ENCODE measurements at places on chromosomes 5 and 9.

GRCh38 chr5:22842574-22842973 lies 10.6 kb downstream of the CDH12 start:
- no peak for DNase-seq

DNA sequence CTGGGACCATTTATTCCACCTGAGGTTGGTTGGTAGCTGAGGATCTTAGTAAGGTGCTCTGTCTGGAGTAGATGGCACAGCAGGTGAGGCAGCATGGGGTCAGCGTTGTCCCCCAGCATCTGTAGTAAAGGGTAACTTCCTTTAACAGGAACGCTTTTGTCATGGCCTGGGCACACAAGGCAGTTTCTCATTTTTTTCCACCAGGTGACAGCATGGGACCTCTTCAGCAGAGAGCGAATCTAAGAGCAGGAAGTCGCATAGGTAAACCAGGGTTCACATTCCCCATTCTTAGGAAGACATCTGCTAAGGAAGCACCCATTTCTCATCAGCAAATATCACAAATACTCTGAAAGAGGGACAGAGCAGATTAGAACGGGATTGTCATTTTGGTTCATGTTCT lies 56.5 kb downstream of the GPR107 start:
- DNase-seq: no peak

- no peak for DNase-seq
Measured at GRCh38 chr9:108859459-108860114, 2.5 kb upstream of the ACTL7A start.

GRCh38 chr9:121779381-121780117 lies 128.1 kb downstream of the DAB2IP start:
- DNase-seq: no peak

GRCh38 chr5:82793808-82794419 lies 283.3 kb downstream of the TMEM167A start:
- no peak for DNase-seq

DNA sequence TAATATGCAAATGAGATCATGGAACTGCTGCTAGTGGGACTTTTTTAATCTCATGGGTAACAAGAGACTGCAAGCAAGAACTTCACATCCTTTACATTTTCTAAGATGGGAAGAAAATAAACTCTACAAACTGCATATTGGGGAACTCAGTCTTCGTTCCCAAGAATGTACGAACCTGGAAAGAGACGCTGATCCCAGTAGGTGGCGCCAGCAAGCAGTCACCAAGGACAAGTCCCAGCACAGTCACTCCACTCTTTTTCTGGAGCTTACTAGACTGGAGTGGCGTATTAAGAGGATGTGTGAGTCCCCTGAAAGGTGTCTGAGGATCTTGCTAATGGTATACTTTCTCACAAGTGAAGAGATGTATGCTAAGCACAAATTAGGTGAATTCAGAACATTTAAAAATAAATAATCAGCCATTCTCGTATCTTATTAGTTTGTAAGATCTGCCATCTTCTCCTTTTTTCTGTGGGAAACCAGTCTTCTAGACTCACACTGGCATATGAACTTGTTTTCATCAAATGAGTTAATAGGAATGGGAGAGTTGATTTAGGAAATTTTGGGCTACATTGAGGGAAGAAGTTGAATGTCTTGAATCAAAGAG lies 16.0 kb upstream of the PUM3 start:
- no peak for DNase-seq

- DNase-seq: no peak
Measured at GRCh38 chr5:173786286-173787187, 101.6 kb upstream of the CPEB4 start.

DNA sequence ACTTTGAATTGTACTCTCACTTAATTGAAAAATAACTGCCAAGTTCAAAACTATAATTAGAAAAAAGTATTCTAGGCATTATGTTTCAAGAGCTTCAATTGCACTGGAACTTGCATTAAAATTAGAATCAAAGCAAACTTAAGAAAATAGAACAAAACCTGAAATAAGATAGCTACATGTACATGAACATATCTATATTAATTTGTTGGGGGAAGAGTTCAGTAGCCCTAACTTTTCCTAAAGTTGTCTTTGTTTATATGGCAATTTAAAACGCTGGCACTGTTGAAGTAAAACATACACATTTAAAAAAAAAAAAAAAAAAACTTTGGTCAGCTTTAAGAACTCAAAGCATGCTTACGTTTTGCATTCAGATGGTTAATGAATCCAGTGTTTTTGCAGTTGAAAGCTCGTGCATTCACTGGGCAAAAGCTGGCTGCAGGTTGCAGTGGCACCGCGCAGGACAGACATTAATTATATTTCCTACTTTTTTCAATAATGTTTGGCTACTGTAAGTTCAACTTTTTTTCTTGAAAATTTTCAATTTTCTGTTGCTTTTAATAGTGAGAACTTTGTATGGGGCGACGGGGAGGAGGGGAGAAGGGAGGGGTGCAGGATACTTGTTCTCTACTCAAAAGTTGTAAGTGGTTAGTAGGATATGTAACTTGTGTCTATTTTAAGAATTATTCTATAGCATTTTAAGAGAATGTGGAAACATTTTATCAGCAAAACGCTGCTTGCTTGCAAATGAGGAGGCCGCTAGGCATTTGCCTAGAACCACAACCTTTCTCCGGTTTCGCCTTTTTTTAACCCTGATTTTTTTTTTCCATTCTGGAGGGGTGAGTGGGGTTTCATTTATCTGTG lies 3.9 kb downstream of the NR2F1 start:
- no peak for DNase-seq

- peak; percentile 27 for DNase-seq
Measured at GRCh38 chr5:123209502-123210027, 120.5 kb downstream of the PRDM6 start.

- no peak for DNase-seq
Measured at GRCh38 chr9:12796601-12797000, 21.8 kb downstream of the LURAP1L start.

GRCh38 chr9:99180662-99181061 lies 41.1 kb downstream of the ALG2 start:
- no peak for DNase-seq

- peak; percentile 20 for DNase-seq
Measured at GRCh38 chr9:447230-448025, 232.8 kb downstream of the DOCK8 start.

DNA sequence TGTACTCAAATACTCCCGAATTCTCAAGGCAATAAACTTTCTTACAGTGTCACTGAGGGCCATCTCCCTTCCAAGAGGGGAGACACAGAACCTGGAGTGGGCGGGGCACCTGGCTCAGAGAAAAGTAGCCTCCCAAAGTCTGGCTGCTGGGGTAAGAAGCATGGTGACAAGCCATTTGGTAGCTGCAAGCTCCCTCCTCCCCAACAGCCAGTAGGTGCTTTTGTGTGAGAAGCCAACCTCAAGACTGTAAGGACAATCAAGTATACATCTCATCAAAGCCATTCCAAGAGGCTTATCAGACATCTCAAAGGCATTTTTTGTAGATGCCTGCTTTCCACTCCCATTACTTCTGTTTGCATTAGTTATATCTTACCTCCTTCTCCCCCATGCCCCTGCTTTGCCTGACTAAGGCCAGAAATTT lies 1.4 kb downstream of the DAB2 start:
- DNase-seq: no peak

- no peak for DNase-seq
Measured at GRCh38 chr9:113644321-113644720, 180.8 kb downstream of the RGS3 start.

DNA sequence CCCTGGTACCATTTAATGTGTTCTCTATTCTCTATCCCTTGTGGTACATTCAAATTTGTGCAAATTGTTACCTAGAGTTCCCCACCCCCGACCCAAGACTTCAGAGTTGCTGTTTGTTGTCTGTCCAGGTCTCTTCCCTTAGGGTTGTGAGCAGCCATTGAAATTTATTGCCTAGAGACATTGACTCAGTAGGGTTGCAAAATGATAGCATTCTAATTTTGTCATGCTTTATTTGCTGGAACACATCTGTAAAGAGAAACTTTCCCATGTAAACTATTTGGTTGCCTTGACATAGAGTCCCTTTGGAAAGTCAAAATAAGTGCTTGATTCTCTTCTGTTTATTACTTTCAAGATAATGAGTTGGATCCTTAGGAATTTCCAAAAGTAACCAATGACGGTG lies 91.7 kb upstream of the KLF9 start:
- DNase-seq: peak; percentile 74

DNA sequence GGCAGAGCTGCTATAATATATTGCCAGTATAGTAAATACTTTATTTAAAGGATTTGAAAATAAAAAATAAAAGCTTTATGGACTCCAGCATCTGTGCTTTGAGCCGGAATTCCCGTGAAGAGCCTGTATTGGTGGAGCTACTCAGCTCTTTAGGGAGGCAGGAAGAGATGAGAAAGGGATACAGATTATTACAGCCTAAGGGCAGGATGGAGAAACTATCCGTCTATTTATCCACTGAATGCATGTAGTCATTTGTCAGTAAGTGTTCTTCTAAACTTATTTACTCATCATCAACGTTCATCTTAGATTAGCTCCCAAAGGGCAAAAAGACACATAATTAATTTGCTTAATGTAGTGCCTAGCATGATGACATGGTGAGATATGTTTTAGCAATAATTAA lies 48.4 kb downstream of the SLC1A1 start:
- no peak for DNase-seq

DNA sequence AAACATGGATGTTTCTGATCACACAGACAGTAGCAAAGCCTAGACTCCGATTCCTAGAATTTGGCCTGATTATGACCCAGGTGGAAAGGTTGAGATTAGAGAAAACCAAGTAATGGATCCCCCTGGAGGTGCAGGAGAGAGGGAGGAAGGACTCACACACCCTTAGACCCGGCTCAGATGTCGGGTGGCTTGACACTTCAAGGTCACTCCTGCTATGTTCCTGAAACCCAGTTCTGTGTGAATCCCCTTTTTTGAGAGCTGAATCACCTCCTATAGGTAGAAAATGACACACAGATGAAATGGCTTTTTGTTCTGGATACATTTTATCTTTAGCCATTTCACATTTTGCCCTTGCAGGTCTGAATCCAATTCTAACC lies 192.8 kb downstream of the ARRDC3 start:
- no peak for DNase-seq

GRCh38 chr5:8756498-8757084 lies 789.3 kb downstream of the SEMA5A start:
- peak; percentile 10 for DNase-seq

DNA sequence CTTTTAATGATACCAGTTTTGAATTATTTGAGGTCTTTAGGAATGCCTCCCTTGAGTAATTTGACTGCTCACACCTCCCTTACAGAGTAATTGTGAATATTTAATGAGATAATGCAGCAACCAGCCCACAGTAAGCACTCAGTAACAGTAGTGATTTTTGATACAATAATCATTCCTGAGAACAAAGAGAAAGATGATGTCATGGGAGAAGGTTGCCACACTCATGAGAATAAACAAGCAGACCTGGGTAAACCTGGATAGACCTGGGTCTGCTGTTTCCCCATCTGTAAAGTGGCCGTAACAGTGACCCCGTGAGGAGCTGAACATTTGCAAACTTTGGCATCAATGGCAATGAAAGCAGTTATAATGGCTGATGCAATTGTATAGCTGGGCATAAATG lies 4.2 kb downstream of the C1QTNF2 start:
- DNase-seq: no peak

- DNase-seq: peak; percentile 80
Measured at GRCh38 chr5:53490747-53491146, 10.3 kb downstream of the FST start.

DNA sequence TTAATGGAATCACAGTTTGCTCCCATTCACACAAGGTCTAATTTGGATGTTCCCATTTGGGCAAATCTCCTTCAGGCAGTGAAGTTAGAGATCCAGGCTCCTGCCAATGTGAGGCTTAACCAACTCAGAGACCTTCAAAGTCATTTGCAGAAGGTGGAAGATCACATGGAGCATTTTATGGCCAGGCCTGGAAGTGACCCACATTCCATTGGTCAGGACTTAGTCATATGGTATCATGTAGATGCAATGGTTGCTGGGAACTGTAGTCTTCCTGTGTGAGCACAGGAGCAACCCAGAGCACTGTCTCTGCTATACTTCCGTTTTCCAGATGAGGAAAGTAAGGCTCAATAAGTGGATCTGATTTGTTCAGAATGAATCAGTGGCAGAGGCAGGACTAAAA lies 292.7 kb upstream of the SMARCA2 start:
- DNase-seq: no peak

GRCh38 chr9:23823986-23824829 lies 1.8 kb downstream of the ELAVL2 start:
- no peak for DNase-seq

DNA sequence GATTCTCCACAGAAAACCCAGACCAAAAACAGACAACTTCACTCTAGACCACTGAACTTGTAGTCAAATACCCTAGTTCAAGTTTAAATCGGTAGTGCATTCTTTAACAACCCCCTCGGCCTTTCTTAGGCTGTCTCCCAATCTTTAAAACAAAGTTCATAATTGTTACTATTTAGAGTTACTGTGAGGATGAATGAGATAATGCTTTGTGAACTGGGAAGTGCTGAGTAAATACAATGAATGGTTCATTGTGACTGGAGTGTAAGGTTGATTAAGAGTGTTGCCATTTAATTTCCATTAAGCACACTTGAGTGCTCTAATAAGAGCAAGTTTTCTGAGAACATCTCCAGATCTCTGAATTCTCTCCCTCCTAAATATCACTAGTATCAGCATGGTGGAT lies 228.8 kb upstream of the PIK3R1 start:
- no peak for DNase-seq

GRCh38 chr5:56175488-56175887 lies 57.6 kb downstream of the ANKRD55 start:
- DNase-seq: peak; percentile 45
